ENCODE measurements at places on chromosomes 16 and 17. TPM values are rescaled to one million over a fixed set of nuclear protein-coding genes. Genes with fewer than 3 reads are reported as not detected.

Gene PPM1E
- total RNA-seq, result 9.4 TPM

Gene CSH2
- total RNA-seq, result 0.43 TPM

Gene FBXO39
- 0.22 TPM for total RNA-seq

Gene HBQ1
- 1.4 TPM for total RNA-seq

Gene CDK12
- 68.9 TPM for total RNA-seq

Gene RPTOR
- total RNA-seq, result 29.0 TPM

Gene WRAP53
- total RNA-seq, result 29.3 TPM

Gene HOXB3
- total RNA-seq, result not detected

Gene MT3
- total RNA-seq, result not detected

Gene DOC2B
- total RNA-seq, result 4.0 TPM

Gene WNT3
- 2.0 TPM for total RNA-seq

Gene MLYCD
- 7.0 TPM for total RNA-seq

Gene SHCBP1
- 14.8 TPM for total RNA-seq

Gene CFDP1
- total RNA-seq, result 77.3 TPM

Gene CCDC154
- total RNA-seq, result 1.3 TPM

Gene MARCHF10
- total RNA-seq, result 1.1 TPM

Gene CCNF
- total RNA-seq, result 55.9 TPM

Gene NUP88
- total RNA-seq, result 102 TPM

Gene C16orf46
- 1.1 TPM for total RNA-seq

Gene CDH11
- 8.4 TPM for total RNA-seq

Gene CHD9NB
- 4.5 TPM for total RNA-seq

Gene SLC52A1
- 0.61 TPM for total RNA-seq

Gene PSMD3
- 198 TPM for total RNA-seq

All from H1 (cell line).